NCI-H1092 (cell line): ENCODE measurements at places on chromosomes 2 and 18.

DNA sequence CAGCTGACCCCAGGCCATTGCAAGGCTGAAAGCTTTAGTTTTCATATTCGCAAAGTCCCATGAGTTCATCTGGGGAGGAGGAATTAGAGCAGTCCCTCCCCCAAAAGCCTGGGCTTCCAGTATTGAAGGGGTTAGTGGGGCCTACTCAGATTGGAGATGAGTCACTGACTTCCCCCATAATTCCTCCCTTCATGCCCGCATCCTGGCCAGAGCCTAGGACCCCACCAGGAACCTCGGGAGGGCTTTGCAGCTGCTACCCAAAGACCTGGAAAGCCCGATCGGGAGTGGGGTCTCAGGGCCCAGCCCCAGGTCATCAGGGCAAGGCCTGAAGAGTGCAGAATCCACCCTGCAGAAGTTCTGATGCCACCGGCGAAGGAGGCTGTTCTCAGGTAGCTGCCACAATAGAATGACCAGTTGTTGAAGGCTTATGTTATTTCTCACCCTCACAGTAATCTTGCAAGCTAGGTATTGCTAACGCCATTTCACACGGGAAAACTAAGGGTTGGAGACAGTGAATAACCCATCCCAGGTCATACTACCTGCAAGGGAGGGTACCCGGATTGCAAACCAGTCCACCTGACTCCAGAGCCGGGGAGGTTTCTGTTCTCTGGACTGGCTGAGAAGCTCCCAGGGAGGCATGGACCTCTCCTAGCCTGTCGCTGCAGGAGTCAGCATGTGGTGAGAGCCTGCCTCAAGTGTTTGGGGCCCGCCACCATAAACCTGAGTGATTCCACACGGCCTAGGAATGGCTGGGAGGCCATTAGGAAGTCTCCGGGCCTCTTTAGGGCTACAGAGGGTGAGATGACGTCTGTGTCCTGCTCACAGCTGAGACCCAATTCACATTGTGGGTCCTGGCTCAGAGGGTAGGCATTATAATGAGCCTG lies 5.8 kb upstream of the ARID5A start:
- no peak for DNase-seq

GRCh38 chr2:100235098-100235497 lies 87.2 kb downstream of the LONRF2 start:
- DNase-seq, result no peak

DNA sequence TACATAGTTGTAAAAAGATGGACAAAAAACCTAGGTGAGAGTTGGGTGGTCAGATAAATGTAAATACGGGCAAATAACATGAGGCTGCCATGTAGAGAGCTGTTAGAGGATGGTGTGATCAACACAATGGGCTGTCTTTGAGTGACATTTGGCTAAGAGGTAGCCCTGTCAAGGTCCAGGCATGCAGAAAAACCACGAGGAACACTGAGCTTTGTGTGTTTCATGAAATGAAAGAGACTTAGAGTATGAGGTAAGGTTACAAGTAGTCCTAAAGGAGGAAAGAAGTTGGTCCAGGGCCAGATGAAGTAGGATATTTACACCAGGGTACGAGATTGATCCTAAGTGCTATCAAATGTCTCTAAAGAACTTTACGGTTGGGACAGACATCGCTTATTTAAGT lies 160.9 kb downstream of the RDH14 start:
- no peak for DNase-seq

GRCh38 chr18:45155526-45155925 lies 459.8 kb upstream of the SLC14A2 start:
- DNase-seq, result no peak

GRCh38 chr2:100446696-100447095 lies 23.6 kb upstream of the NMS start:
- DNase-seq, result no peak

DNA sequence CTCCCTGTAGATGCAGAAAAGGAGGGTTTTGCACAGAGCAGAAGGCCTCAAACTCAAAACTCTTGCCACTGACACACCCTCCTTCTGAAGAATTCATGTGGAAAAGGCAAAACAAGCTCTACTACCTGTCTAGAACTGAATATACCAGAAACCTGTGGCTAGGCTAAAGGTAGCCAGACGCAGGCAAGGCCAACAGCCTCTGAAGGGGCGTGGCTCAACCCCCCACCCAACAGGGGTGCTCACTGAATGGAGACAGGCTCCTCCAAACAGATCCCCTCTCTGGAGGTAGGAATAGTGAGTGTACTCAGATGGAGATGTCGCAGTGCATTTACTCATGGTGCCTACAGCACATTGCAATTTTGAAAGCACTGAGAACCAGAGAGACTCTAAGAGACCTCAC lies 3.0 kb upstream of the STK17B start:
- no peak for DNase-seq

DNA sequence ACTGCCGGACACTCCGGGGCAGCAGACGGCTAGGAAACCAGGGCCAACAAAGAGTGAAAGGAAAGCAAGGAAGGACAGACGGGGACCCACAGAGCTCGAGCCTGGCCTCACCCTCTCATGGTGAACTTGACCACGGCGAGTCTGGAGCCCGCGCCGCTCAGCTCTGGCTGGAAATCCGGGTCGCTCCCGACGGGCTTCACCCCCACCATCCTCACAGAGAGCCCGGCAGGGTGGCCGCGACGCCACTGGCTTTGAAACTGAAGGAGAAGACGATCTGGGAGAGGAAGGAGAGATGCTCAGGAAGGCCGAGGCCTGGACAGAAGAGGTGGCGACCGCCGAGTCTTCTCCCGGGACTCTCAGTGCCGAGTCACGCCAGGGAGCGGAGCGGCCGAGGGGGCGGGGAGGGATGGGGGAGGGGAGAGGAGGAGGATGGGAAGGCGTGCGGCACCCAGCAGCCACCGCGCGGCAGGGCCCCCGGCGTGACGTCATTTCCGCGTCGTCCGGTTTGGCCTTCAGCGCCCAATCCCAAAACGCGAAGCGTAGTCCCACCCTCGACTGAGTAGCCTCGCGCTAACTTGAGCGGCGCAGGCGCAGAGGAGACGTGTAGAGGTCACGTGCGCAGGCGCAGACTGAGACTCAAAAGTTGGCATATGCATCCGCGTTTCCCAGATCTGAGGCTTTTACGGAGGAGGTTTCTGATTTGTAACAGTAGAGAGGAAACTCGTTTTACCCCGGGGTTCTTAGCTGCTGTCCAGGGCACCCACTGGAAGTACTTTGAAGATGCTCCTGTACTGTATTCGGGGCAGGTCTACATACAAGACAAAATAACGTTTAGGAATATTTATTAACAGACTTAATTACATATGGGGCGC lies at the start of gene TXNL1:
TSS of gene TXNL1 (minus strand) at position 361 of the 872 bp plus-strand sequence. CDS start at position 209, 152 bp downstream.
- peak; percentile 100 for DNase-seq

- DNase-seq, result no peak
These were observed 14.2 kb upstream of the RHOB start for GRCh38 chr2:20432714-20433113.

DNA sequence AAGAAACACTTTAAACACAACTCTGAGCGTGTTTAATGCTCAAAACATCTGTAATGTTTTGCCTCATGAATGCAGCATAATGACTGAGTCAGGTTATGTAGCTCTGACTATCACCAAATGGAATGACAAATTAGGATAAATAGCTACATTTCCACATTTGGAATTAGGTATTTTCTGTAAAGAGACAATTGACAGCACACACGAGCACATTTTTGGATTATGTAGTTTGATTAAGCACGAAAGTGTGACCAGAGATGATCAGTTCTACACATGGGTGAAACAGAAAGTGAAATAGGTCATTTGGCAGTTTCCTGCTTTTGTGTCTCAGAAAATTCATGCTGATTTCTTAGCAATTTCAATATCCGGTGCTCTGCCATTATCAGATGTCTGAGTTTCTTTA lies 29.0 kb downstream of the LPIN1 start:
- no peak for DNase-seq

DNA sequence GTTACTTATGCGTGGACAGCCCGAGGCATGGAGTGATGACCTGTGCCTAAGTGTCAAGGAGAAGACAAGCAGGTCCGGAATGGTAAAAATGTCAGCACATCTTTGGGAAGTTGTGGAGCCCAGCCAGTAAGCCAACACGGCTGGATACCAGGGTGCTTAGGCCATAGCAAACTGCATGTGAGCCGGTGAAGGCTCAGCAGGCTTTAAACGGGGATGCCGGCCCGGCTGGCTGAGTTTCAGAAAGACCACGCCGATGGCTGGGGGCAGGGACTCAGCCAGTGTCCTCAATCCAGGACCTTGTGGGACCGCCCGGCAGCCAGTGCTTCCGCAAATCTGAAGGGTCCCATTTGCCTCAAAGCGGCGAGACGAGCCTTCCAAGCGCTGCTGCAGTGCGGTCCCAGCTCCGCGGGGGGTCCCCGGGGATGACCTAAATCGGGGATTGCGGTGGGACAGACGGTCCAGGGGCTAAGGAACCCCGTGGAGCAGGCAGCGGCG lies 946 bp upstream of the AGAP1 start:
- no peak for DNase-seq

- DNase-seq, result no peak
These were observed 2.6 kb downstream of the BAZ2B start for GRCh38 chr2:159613651-159614285.

- DNase-seq, result no peak
These were observed 78.2 kb upstream of the UGP2 start for GRCh38 chr2:63763391-63763941.

DNA sequence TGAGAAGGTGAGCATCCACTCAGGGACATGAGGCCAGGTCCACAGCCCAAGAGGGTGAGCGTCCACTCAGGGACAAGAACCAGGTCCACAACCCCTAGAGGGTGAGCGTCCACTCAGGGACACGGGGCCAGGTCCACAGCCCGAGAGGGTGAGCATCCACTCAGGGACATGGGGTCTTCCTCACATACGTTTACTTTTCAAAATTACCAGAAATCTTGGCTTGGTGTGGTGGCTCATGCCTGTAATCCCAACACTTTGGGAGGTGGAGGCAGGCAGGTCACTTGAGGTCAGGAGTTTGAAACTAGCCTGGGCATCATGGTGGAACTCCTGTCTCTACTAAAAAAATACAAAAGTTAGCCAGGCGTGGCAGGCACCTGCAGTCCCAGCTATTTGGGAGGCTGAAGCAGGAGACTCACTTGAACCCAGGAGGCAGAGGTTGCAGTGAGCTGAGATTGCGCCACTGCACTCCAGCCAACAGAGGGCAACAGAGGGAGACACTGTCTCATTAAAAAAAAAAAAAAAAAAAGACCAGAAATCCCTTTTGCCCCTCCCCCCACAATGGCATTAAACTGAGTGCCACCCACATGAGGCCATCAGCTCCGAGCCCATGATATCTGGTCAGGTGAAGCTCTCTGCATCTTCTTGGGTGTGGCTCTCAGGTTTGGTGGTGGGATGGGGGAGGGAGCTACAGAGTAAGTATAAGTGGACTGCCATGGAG lies 9.0 kb upstream of the MBP start:
- no peak for DNase-seq

- DNase-seq, result no peak
These were observed 528 bp upstream of the PCGF1 start for GRCh38 chr2:74507926-74508520.
